ENCODE measurements at places on chromosomes 7 and 10.
A peak's percentile ranks its signal among the peaks of the same experiment; 100 is the strongest.

DNA sequence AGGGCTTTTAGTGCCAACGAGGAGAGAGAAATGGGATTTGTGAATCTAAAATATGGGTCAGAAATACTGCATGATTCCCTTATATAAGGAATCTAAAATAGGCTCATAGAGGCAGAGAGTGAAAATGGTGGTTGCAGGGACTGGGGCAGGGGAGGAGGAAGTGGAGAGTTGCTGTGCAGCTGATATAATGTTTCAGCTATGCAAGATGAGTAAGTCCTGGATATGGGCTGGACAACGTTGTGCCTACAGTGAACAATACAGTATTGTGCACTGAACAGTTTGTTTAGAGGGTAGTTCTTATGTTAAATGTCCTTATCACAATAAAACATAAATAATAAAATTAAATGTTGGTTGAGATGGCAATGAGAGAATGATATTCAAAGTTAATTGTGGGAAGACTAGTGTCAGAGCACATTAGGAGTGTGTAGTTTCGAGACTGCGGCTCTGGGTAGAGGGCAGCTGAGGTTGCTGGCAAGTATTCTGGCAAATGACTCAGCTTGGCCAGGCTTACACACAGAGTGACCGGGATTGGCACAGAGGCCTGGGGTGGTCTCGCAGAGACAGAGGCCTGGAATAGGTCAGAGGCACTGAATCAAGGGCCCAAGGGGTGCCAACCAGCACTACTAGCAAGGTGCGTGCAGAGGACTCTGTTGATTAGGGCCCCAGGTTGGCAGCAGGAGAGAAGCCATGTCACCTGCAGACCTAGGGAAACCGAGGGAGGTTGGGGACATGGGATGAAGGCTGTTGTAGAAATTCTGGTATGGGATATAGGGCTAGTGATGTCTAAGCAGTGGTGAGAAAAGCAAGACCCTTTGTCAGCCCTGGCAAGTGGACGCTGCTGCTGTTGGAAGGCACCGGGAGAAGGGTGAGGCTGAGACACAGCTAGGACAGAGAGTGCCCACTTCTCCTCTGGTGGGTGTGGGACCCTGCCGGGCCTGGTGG lies 2.8 kb upstream of the DEPP1 start:
- no peak for DNase-seq

GRCh38 chr10:35564341-35564968 lies 40.7 kb upstream of the GJD4 start:
- DNase-seq = no peak

DNA sequence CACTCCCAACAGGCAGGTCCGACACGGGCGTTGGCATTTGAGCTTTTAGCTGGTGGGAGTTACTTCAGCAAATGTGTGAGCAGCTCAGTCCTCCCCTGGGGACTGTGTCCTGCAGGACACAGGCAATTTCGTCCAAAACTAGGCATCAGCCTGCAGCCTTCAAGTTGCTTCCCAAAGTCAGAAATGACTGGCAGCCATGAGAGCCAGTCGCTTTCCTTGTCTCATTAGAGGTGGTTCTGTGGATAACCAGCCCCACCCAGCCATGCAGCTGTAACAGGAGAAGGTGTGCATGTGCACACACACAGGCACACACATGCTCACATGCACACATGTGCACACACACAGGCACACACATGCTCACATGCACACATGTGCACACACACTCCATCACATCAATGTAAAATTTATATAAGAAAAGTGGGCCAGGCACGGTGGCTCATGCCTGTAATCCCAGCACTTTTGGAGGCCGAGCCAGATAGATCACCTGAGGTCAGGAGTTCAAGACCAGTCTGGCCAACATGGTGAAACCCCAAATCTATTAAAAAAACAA lies 138.8 kb upstream of the TCERG1L start:
- no peak for DNase-seq

DNA sequence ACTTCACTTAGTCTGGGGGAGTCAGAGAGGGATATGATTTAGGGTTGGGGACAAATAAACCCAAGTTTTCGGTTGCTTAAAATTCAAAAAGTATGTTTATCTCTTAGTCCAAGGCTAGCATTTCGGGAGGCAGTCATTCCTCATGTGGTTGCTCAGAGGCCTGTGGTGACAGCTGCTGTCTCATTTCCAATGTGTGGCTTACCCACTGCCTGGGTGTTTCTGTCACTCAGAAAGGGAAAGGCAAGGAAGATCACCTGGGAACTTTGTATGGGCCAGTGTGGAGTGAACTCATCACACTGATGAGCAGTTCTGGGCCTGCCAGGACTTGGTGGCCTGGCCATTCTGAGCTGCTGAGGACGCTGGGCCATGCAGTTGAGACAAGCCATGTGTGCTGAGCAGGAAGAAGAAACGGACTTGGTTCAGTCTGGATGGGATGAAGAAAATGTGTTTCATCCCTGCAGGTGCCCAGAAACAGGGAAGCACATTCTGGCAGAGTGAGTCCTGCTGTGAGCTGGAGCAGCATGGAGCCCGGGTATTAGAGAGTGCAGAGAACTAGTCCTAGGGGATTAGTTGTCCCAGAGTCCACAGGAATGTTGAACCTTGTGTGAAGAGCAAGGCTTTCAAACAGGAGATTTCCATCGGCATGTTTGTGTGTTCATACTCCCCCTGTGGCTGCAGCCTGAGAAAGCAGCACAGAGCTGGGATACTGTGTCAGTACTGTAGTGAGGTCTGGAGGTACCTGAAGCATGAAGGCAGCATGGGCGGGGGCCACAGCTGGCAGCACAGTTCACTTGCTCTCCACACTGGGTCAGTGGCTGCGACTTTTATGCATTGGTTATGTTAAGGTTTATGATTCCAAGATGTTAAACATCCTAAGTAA lies 211.1 kb upstream of the IGFBP3 start:
- DNase-seq = no peak

- no peak for DNase-seq
Observed at GRCh38 chr7:85232068-85232467, 45.2 kb upstream of the SEMA3D start.

GRCh38 chr7:42742318-42742717 lies 169.6 kb downstream of the C7orf25 start:
- no peak for DNase-seq

- no peak for DNase-seq
Observed at GRCh38 chr7:154178895-154179294, 126.7 kb downstream of the DPP6 start.

GRCh38 chr10:12679636-12680035 lies 321.9 kb downstream of the CCDC3 start:
- DNase-seq = no peak

GRCh38 chr7:96691702-96692101 lies 17.9 kb downstream of the SEM1 start:
- no peak for DNase-seq

- DNase-seq = no peak
Observed at GRCh38 chr10:101961591-101962498, 94.1 kb downstream of the ARMH3 start.

DNA sequence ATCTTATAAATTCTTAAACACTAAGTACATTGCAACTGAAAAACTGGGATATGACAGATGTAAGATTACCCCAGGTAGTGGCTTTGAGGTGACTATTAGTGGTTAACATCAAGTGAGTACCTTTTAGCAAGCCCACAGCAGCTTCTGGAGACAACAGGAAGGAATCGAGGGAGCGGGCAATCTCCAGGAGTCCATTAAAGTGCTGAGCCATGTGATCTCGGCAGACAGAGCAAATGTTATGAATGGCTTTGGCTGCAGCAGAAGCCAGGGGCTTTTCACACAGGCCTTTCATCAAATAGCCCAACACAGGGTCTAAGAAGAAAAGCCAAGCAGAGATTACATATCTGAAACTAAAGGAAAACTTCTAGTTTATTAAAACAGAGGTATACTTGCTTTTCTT lies 48.9 kb downstream of the IRF5 start:
- DNase-seq = no peak

- no peak for DNase-seq
Observed at GRCh38 chr10:4847561-4848355, 21.8 kb downstream of the AKR1E2 start.

DNA sequence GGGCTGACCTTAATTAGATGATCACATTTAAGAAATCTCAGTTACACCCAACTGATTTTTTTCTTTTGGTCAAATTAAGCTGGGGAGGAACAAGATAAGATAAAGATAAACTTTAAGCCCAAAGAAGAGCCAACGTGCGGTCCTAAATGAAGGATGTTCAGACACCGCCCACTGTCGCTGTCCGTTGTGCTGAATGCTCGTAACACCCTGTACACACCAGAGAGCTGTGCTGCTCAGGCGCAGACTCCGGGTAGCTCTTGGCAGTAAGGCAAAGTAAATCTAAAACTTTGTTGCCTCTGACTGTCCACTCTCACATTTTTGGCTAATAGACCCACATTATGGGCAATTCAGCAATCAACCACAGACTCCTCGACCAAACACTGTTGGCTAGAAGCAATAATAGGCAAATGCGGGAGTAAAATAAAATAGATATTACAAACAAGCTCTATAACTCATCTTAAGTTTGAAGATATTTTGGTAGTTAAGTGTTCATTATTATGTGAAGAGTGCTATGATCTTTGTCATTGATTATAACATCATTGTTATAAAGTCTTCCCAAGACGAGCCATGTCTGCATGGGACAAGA lies 57.1 kb downstream of the PLPP4 start:
- DNase-seq = no peak

- peak; percentile 4 for DNase-seq
Observed at GRCh38 chr10:43255634-43256431, 11.0 kb downstream of the RASGEF1A start.

DNA sequence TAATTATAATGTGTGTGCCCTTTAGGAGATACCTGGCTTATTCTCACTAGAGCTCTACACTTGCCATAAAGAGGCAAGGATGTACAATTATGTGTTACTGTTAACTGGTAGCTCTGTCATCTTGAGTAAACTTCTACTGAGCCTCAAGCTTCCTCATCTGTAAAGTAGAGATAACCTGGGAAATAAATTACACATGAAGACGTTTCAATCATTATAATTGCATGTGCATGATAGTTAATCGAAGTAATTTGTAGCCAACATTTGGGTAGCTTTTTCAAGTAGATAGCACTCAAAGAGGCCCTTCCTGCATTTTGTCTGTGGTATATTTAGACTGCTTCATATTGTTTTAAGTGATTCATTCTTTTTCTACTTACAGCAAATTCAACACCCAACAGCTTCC lies 2.4 kb downstream of the CCT6A start:
- DNase-seq = no peak

- DNase-seq = no peak
Observed at GRCh38 chr7:111835066-111835465, 272.8 kb upstream of the IMMP2L start.

GRCh38 chr7:101381549-101382111 lies 19.0 kb downstream of the COL26A1 start:
- DNase-seq = no peak

All from SHP77 treated with DMSO at 0.1 percent for 48 hours (cell line).